ENCODE measurements at places on chromosomes 13 and 19.
A peak's percentile ranks its signal among the peaks of the same experiment; 100 is the strongest.

- no peak for DNase-seq
These were observed 87.6 kb downstream of the ARHGEF7 start for GRCh38 chr13:111202745-111203144.

GRCh38 chr19:16106121-16106520 is 5.6 kb upstream of the RAB8A start:
- no peak for DNase-seq

GRCh38 chr13:48216204-48216711 is 16.7 kb upstream of the ITM2B start:
- DNase-seq, result no peak

DNA sequence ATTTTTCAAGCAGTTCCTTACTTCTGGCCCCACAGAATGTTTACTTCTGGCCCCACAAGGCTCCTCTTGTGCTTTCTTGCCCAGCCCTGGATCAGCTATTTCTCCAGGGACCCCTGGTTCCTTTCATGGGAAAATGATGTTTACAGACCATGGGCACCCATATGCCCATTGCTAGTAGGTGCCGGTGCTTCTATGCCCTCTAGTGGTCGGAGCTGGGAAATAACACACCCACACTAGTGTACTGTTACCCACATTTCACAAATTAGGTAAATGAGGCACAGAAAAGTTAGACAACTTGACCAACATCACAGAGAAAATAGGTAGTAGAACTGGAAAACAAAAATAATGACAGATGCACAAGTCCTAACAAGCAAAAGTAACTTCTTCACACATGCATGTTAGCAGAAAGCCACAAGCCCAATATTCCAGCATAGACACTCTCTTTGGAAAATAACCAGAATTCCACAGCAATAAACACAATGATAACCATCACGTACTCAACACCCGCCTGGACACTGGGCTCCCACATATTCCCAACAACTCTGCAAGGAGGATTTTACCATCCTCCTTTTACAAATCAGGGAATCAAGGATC is 1.3 kb upstream of the CEACAM6 start:
- peak; percentile 41 for DNase-seq

GRCh38 chr13:29159871-29160270 is 339.7 kb downstream of the MTUS2 start:
- DNase-seq, result no peak

- DNase-seq, result no peak
These were observed 102.1 kb downstream of the IRS2 start for GRCh38 chr13:109684084-109684823.

- DNase-seq, result no peak
These were observed 48.7 kb upstream of the ITM2B start for GRCh38 chr13:48184260-48184659.

- DNase-seq, result no peak
These were observed 50.7 kb downstream of the C1QTNF9 start for GRCh38 chr13:24360106-24360505.

Measured in NK-92 treated with Interleukin-12 subunit alpha and Interleukin-12 subunit beta, amount 100 ng/mL, for 24 hours (cell line).